ENCODE measurements at places on chromosomes 1 and 21.

GRCh38 chr1:100353988-100354387 is 1.7 kb downstream of the CDC14A start:
- peak; percentile 46 for DNase-seq

DNA sequence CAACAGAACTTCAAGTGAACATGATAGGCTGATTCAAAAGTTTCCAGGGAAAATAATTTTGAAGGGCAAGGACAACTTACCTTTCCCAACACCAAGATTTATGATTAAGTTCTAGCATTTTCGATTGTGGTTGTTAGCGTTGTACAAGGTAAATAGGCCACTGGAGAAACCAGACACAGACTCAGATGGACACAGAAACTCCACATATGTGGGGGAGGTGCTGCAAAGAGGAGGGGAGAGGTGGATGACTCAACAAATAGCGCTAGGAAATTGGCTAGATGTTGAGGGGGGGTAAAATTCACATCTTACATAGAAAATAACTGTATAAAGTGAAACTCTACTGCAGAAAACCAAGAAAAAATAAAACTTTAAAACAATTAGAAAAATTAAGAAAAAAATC is 564.4 kb downstream of the MATN1 start:
- no peak for DNase-seq

DNA sequence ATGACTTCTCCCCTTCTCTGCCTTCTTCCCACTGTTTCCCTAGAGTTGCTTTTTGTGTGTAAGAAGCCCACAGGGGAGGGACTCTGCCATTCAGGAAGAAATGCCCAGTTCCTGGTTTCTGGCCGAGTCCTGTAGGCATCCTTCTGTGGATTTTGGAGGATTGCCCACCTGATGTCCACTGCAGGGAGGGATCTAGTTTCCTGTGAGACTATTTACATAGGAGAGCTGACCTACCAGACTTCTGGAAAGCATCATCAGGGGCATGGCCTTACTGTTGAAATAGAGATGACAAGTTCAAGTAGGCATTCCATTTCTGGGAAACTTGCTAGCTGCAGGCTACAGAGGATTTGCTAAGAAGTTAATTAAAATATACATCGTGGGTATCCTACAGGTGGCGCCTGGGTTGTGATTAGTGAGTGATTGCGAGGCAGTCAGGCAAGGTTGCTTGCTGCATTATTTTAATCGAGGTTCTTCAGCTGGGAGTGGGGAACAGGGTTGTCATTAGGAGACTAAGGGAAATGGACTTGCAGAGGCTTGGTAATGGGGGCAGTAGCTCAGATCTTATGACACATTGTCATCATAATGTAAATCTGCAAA is 148.7 kb downstream of the HHAT start:
- peak; percentile 70 for DNase-seq

GRCh38 chr1:225713281-225713680 is 60.4 kb upstream of the ENAH start:
- DNase-seq: no peak

GRCh38 chr1:54995835-54996234 is 2.9 kb upstream of the BSND start:
- no peak for DNase-seq

DNA sequence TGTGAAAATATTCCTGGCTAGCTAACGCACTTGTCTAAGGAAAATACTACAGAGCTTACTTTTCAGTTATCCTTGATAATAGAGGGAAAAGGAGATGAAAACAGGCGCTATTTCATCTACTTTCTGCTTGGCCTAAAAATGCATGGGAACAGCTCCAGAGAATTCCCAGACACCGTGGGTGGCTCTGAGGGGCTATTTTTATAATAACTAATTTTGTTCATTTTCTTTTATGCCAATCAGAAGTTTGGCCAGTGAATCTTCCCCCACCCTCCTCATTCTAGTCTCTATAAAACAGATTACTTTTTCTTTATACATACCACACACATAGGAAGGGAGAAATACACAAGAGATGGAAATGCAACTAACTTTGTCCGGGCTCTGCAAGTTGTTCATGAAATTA is 322.9 kb downstream of the SETD4 start:
- DNase-seq: no peak

- DNase-seq: no peak
These were observed 13.5 kb upstream of the HPCAL4 start for GRCh38 chr1:39704757-39705156.

DNA sequence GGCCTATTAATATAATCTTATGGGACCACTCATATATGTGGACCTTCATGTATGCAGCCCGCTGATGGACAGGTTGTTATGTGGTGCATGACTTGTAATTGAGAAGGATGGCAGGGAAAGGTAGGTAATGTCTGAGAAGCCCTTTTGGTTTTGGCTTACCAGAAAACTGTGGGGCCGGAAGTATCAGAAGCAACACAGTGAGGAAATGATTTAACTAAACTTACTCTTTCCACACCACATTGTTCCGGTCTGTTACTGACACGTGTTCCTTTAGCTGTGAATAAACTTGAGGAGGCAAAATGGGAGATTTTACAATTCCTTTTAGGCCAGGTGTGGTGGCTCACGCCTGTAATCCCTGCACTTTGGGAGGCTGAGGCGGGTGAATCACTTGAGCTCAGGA is 32.4 kb downstream of the KIF1B start:
- DNase-seq: no peak

GRCh38 chr1:101055623-101056022 is 30.0 kb upstream of the DPH5 start:
- DNase-seq: no peak

DNA sequence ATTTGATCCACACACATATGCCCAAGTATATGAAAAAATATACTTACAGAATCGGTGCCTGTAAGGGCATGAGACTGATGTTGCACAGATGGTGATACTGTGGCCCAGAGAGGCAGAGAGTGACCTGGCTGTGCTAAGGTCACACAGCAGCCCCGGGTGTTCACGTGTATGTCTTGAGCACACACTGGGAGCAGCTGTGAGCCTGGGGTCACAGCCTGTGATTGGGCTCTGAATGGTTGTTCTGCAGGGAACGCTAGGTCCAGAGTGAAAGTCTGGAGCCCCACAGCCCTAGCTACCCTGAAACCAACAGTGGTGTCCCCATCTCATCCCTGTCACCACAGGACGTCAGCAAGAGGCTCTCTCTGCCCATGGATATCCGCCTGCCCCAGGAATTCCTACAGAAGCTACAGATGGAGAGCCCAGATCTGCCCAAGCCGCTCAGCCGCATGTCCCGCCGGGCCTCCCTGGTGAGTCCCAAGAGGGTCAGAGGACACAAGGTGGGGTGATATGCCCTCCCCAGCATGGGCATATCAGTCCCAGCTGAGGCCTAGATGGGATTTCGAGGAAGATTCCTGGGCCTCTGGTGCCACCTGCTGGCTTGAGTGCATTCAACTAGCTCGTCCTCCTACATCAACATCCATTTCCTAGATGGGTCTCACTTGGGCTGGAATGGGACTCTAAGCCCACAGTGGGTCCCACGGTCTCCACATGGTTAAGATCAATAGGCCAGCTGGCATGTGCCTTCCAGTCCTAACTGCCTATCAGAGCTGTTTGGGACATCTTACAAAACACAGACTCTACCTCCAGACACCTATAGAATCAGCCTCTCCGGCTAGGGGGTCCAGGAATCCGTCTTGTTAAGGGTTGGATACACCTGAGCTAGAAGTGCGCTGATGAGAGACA is 19.7 kb downstream of the CDK18 start:
- peak; percentile 90 for DNase-seq

DNA sequence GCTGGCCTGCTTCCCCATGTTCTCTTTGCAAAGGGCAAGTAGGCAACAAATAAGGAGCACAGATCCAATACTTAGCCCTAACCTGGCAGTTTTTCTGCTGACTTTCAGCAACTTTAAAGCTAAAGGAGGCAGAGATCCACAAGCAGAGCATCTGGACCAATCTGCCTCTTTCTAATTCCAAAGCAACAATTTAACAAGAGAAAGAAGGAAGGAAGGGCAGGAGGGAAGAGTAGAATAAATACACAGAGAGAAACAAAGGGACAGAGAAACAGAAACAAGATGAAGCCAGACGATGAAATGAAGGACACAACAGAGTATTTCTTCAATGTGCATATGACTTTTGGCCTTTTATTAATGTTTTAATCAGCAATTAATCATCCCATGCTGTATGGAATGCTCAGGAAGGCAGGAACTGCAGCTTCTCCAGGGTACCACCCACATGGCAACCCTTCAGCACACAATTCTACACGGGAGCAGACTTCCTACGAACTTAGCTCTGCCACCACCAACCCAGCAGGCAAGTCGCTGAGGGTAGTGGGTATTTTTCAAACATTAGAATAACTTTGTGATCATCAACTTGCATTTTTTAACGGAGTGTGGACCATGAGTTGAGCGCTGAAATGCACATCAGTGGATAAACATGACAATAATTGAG is 15.3 kb downstream of the CLCC1 start:
- DNase-seq: no peak

DNA sequence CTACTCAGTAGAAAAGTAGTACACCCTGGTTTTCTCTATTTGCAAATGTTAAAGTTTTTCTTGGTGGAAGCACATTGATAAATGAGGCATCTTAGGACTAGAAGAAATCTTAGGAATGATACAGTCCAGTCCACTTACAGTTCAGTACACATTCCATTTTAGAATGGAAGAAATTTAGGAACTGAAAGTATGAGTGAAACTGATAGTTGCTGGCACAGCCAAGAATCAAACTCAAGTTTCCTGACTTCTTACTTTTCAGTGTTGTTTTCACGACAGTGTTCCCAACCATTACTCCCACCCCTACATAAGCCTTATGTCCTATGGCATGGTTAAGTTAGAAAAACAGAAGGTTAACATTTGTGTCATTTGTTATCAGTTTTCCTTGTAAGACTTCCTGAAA is 258.5 kb downstream of the BACH1 start:
- DNase-seq: no peak

- DNase-seq: peak; percentile 61
These were observed 47.8 kb upstream of the CCDC190 start for GRCh38 chr1:162908780-162909179.

GRCh38 chr1:218686258-218686657 is 341.1 kb downstream of the TGFB2 start:
- peak; percentile 58 for DNase-seq

DNA sequence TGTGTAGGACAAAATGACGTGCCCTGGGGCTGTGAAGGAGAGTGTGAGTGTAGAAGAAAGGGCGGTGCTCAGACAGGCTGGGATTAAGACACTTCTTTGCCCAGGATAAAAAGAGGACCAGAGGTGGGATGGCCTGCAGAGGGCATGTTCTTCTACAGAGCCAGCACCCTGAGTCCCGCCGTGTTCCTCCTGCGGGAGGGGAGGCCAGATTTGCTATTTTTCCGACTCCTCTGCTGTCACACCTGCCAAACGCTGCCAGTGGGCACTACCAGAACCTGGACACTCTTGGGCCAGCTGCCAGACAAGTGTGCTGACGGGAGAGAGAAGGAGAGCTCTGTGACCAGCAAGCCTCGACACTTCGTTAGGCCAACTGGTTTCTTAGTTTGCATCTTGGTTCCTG is 206.4 kb downstream of the PLD5 start:
- no peak for DNase-seq

DNA sequence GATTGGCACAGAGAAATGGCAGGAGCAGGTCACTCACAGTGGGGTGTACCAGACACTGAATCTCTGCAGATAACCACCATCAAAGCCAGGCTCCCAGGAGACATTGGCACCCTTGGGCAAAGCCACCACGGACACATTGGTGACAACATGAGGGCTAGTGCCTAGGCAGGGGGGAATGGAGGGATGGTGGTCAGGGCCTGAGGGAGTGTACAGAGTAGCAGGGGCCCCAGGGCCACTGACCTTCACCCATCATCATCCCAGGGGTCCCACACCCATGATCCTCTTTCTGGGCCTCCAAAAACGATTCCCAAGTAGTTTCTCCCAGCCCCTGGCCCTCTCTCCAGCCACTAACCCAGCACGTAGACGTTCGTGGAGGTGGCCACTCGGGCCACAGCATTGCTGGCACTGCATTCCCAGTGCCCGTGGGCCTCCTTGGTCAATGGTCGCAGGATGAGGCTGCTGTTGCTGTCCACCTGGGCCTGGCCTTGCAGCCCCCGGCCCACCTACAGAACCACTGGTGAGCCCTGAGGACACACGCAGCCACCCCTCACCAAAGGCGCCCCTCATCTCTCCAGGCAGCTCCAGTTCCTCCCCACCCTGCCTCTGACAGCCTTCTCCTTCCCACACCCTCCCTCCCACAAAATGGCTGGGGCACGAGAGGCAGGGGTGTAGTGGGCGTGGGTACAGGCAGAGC is 5.9 kb upstream of the TAGLN2 start:
- DNase-seq: no peak

- peak; percentile 18 for DNase-seq
These were observed 25.4 kb upstream of the ALDH4A1 start for GRCh38 chr1:18927654-18928272.

DNA sequence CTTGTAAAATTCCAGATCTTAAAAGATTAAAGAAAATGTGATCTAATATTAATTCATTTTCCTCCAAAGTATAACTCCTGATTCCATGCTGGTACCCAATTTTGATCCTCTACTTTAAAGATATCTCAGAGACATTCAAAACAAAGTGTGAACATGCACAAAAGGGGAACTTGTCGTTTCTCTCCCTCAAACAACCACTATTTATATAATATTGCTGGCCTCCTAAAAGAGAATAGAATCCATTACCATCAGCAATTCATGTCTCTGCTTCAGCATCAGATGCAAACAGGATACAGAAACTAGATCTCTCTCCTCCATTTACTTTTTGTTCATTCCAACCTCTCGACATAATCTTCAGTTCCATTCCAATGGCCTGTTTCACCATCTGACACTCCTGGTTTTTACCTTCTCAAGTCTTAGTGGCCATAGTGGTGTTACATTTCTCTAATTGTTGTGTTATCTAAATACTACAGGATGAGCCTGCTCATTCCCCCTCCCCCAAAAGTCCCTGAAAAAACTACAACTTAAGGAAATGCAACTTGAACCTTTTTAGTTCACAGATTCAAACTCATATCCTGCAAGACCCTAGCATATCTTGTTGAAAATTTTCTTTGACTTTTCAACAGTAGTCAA is 4.1 kb downstream of the NRIP1 start:
- DNase-seq: peak; percentile 53

GRCh38 chr1:20483833-20484518 is 2.0 kb downstream of the CAMK2N1 start:
- DNase-seq: peak; percentile 56

DNA sequence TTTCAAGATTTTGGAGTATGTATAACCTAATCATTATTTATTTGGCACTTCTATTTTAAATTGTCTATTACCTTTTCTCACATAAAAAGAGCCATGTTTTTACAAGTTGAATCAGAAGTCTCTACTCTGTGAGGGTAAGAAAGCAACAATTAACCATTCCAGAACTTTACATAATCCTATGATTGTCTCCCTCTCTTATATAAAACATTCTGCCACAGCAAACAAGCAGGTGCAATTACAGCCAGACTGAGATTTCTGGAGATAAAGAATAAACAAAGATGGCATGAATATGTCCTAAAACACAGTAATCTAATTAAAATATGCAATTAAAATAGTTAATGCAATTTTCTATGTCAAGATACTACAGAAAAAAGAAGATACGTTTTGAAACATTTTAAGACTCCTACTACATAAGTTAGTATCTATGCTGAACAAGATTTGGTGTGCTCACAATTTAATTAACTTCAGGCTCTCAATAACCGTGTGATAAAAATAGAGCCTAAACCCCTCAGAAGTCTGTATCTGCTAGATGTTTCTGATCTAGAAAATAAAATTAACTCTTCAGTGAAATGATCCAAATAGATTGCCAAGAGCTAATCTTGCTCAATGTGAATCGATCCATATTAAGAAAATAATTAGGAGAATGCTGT is 13.7 kb upstream of the TMPRSS15 start:
- no peak for DNase-seq

All from adipocyte (in vitro differentiated cells).